ENCODE measurements at places on chromosomes 7 and 10.

DNA sequence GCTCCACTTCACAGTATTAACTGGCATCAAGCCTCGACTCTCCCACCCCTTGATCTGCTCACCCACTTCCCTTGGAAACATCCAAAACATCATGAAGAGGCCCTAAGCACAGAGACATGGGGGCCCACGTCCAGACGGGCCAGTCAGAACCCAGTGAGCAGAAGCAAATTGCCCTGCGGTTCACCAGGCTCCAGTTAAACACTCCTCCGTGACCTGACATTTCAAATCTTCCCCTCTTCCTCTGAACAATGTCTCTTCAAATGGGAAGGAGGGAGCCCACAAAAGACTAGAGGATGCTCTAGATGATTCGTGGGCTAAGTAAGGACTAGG lies 44.8 kb downstream of the CLEC2L start:
- DNase-seq: no peak

DNA sequence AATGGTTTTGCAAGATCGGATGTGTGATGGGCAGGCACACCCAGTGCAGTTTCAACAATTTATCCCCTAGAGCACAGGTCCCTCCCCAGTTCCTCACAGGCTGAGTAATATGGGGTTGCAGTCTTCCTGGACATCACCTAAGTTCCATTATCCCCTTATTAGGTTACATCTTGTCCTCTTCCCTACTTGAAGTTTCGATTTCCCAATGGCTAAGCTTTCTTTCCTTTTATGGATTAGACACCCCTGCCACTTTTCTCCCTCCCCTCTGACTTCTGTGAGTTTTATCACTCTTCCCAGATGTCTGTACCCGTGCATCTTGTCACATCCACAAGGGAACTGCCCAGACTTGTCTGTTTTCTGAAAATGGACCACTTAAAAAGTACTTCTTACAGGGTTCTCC lies 2.4 kb upstream of the NIPSNAP2 start:
- DNase-seq: no peak

DNA sequence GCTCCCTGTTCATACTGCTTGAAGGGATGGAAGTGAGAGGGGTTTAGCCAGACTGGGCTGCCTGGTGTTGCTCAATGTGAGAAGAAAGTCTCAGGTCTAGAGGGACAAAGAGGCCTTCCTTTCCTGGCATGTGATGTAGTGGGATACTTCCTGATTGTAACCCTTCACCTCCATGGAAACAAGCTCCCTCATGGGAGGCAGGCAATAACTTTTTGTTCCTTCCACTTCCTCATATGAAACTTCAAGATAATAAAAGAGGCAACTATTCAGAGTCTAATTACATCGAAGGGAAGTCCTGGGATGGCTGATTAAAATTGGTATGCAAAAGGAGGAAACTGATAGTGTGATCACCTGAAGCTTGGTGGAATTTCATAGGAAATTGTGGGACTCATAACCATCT lies 84.1 kb upstream of the ETV1 start:
- no peak for DNase-seq

DNA sequence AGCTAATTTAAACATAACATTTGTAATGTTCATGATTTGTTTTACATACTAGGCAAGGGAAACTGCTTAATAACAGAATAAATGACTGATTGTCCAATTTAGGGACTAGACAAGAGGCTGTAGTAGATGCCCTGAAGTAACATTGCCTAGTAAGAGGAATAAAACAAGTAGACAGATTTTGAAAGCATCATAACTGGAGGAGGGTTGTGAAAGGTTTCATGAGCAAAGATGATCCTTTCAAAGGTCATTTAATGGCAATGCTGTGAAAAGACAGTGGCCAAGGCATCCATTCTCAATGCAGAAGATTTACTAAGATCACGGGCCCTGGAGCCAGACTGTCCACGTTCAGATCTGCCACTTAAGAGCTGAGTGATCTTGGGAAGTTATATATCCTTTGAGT lies 44.8 kb upstream of the HHEX start:
- no peak for DNase-seq

- DNase-seq: no peak
These were observed 357.1 kb downstream of the PRPF18 start for GRCh38 chr10:13943735-13944398.

DNA sequence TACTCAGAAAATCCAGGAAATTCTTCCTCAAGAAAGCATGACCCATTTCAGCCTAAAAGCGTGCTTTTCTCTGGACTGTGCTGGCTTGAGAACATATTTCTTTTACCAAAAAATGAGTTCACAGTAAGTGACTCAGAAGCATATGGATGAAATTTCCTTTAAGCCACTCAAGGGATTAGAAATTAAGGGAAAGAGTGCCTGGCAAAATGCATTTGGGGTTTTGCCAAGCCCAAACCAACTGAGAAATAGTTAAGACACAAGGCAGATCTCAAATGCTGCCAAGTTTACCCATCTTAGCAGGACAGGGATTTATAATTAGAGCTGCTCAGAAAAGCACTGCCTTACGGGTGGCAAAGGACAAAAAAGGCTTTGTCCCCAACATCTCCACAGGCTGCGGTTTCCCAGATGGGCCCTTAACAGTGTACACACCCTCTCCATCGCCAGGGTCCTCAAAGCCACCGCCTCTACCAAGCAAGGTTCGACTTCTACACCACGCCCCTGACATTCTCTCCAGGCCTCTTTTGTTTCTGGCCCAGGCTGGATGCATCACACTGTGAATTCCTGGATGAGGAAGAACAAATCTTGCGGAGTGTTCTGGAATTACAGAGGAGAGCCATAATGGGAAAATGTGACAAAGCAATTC lies 30.1 kb upstream of the CDHR3 start:
- DNase-seq: no peak

DNA sequence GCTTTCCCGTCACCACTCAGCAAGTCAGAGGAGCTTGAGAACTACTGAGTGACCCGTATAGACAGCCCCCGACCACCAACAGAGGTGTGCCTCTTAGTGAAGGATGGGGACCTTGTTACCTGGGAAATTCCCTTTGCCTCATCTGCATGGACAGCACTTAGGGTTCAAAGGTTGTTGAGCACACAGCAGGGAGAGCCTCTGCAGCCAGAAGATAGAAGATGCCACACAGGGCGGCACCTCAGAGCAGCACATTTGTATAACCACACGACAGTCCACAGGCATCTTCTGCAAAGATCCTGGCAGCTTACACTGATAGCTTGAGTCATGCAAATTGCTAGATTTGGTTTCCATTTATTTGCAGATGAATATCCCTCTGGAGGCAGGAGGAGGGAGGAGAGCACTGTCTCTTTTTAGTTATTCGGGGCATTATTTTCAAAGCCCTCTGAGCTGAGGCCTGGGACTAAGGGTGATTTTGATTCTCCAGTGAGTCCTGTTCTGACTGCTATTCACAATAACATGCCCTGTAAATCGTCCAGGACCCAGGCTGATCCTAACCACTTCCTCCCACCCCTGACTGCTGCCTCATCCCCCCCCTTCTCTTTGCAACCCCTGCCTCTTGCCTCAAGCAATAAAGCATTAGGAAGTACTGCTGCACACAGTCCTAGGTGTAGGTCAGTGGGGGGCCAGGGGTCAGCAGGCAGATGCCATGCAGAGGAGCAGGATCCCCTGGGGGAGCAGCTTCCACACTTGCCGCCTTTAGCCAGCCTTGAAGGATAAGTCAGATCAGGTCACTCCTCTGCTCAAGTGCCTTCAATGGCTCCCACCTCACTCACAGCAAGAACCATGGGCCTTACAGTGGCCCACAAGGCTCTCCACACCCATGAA lies 24.6 kb upstream of the INMT start:
- DNase-seq: no peak

- DNase-seq: no peak
These were observed 163.2 kb downstream of the REEP3 start for GRCh38 chr10:63684257-63684936.

- no peak for DNase-seq
These were observed 12.8 kb upstream of the C10orf53 start for GRCh38 chr10:49666685-49667084.

DNA sequence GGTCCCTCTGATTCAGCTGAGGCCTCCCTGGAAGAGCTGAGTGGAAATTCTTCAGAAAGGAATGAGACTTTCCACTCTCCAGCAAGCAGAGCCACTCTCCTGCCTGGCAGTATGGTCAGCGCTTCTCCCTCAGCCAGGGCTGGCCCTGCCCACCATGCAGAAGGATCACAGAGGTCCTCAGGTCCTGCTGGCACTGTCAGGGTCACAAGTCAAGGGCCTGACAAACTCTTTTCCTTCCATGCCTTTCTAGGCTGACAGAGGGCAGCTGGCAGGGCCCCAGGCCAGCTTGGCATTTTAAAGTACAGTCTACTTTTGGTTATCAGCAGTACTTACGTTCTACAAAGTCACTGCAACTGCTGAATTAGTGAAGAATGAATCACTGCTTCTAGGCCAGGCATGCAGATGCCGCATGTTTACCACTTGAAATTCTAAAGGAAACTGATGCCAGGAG lies 119.3 kb upstream of the FRMD4A start:
- DNase-seq: no peak

DNA sequence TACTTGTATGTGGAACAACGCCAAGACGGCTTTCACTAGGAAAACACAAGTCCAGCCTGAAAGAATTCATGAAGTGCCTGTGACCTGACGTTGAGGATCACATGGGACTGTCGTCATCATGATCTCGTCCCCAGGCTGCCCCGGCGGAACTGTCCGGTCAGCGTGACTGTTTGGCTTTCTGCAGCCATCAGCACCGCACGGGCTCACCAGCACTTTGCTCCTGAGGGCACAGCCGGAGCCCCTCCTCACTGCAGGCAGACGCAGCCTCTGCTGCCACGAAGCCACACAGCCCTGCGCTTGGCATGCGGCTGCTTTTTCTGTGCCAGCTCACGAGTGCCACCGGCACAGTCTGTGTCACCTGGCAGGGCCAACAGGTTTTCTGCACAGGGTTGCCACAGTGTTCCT lies 9.4 kb upstream of the GET4 start:
- DNase-seq: no peak

- DNase-seq: no peak
These were observed 42.5 kb upstream of the KMT2E start for GRCh38 chr7:104971290-104972071.

- DNase-seq: no peak
These were observed 112.3 kb downstream of the VIPR2 start for GRCh38 chr7:159032322-159032721.

DNA sequence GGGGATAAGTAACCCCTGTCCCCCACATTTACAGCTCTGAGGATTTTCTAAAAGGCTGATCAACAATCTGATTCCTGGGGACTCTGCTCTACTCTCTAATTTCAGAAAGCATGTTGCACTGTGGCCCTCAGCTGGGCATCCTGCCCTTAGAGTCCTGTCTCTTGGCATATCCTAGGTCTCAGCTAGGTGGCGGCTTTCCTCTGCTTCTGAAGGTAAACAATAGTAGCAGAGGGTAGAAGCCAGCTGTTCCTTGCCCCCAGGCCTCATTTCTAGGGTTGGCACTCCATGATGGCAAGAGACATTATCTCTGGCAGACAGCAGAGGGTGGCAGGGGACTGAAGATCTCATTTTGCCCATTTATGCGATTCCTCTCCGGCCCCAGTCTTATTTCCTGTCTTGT lies 77.0 kb downstream of the ADCYAP1R1 start:
- no peak for DNase-seq

- DNase-seq: no peak
These were observed 79.3 kb upstream of the NANOS1 start for GRCh38 chr10:118950190-118950680.

GRCh38 chr7:116180302-116180701 lies 30.0 kb upstream of the TES start:
- no peak for DNase-seq

DNA sequence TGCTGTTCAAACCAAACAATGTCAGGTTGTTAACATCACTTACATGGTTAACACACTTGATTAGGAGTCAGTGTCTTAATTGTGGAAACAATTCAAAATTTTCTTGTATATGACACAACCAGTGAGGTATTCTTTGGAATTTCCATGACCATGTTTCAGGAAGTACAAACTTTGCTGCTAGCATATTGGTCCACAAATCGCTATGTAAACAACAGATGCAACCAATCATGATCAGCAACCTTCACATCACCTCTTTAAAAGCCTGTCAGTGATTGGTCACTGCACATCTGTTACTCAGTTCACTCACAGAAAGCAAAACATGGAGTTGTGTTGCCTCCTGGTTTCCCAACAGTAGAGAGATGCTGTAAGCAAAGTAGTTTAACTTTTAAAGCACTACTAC lies 108.9 kb upstream of the FAM3C start:
- no peak for DNase-seq

- DNase-seq: no peak
These were observed 19.1 kb downstream of the ASAH2 start for GRCh38 chr10:50232261-50232639.

GRCh38 chr10:114649217-114649903 lies 8.7 kb downstream of the ABLIM1 start:
- DNase-seq: no peak

- DNase-seq: no peak
These were observed 143.9 kb upstream of the FRMD4A start for GRCh38 chr10:14474656-14475055.

- no peak for DNase-seq
These were observed 819 bp downstream of the TMED4 start for GRCh38 chr7:44580945-44581878.

- DNase-seq: no peak
These were observed 760 bp downstream of the THNSL1 start for GRCh38 chr10:25017154-25017590.

GRCh38 chr7:54255242-54255641 lies 286.9 kb upstream of the VSTM2A start:
- DNase-seq: no peak

GRCh38 chr10:53023411-53023810 lies 250.8 kb upstream of the MBL2 start:
- no peak for DNase-seq

- no peak for DNase-seq
These were observed 2.4 kb downstream of the H2AZ2 start for GRCh38 chr7:44845451-44845850.

DNA sequence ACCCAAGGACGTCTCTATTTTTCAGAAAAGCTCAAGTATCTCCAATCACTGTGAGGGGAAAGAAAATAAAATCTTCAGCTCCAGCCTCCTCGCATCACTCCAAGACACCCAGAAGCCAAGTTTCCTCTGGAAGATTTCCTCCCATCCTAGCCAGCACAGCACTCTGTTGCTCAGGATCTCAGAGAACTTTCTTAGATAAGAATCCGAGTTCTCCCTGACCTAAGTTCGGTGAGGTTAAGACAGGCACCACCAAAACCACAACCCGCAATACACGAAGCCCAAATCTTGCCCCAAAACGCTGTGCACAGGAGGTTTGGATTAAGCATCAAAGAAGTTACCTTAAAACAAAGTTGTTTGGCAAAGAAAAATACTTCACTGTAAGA lies 4.2 kb downstream of the FAM53B start:
- no peak for DNase-seq

- DNase-seq: no peak
These were observed 58.4 kb upstream of the ETV1 start for GRCh38 chr7:14047709-14048399.

DNA sequence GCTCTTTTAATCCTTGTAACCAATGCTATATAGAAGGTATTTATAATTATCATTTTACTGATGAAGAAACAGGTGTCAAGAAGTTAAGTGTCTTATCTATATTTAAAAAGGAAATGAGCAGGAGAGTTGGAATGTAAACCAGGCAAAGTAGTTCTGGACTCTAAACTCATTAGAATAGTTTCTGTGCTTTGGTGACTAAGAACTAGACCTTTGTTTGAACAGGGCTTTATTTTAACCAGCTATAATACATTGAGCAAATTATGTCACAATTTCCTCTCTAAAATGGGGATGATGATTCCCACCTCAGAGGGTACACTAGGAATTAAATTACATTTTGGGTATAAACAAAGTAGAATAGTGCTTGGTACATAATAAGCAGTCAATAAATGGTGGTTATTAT lies 236.0 kb downstream of the MAGI2 start:
- DNase-seq: no peak

Measured in activated naive CD8-positive, alpha-beta T cell treated with anti-CD3 and anti-CD28 coated beads, Interleukin-2, amount 50 U/mL, for 16 hours (primary cell).